Stimulated activated CD8-positive, alpha-beta memory T cell treated with anti-CD3 and anti-CD28 coated beads, Interleukin-15, amount 100 ng/mL, for 1 hour (primary cell): ENCODE measurements at places on chromosomes 2 and 18.

DNA sequence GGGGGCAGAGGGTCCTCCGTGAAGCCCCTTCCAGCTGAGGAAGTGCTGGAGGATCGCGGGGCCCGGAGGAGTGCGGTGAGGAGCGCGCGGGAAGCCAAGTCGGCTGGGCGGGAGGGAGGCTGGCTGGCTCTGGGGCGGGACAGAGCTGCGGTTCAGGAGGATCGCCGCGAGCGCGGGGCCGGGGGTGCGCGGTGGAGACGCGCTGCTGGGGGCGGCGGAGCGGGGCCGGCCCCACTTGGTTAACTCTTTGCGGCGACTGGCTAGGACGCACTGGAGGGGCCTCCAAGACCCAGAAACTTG is 464 bp downstream of the CYBRD1 start:
- no peak for DNase-seq

DNA sequence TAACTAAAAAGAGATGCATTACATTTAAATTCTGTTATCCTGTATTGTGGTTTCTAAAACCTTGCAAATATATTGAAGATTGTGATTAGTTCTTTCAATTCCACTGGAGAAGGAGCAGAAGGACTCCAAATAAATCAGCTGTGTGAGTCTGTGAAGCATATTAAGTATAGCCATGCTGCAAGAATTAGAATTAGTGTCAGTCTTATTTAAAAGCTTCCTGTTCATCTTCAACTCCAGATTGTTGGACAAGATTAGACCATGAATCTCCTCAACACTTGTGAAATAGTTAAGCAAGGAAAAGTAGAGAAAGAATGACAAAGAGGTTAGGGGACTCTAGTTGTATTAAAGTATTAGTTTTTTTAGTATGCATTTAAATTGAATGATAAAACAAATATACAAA is 92.5 kb upstream of the LRP1B start:
- no peak for DNase-seq

GRCh38 chr2:222240676-222241049 is 58.1 kb downstream of the PAX3 start:
- DNase-seq, result no peak

GRCh38 chr2:8310557-8311455 is 371.1 kb upstream of the ID2 start:
- DNase-seq, result no peak

DNA sequence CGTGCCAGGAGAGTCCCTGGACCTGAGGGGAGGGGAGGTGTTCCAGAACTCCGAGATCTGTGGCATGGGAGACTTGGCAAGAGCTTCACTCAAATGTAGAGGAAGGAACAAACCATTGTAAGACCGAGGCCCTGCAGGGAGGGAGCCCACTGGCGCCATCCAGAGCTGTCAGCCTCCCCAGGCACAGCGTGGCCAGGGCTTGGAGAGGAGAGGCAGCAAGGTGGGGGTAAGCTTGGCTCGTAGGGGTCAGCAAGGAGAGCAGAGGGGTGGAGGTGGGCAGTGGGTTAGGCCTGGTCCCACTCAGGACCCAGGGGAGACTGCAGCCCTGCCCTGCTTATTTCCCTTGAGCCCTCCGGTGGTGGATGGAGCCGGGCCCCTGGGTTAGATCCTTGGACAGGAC is 3.6 kb downstream of the TMEM177 start:
- DNase-seq, result no peak

- DNase-seq, result no peak
These were observed 27.4 kb upstream of the IL1RL1 start for GRCh38 chr2:102283996-102284395.

DNA sequence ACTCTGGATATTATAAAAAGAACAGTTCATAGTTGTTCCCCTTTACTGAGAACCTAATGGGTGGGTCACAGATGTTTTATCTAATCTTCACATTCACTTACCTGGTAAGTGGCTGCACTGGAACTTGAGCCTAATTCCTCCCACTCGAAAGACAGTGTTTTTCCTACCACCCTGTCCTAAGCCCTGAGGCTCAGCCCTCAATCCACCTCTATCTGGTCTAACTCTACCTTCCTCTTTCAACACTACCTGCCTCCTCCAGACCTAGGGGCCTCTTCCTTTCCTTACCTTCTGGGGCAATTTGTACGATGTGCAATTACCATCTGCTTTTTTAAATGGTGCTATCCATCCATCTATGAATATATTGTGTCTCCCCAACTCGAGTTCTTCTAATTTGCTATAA is 9.7 kb upstream of the KIF3C start:
- DNase-seq, result no peak
